Stimulated activated CD4-positive, alpha-beta T cell treated with anti-CD3 and anti-CD28 coated beads, Interleukin-15, amount 100 ng/mL, for 1 hour (primary cell): ENCODE measurements at places on chromosomes 2 and 18.

GRCh38 chr18:28005164-28005563 lies 171.8 kb downstream of the CDH2 start:
- no peak for DNase-seq

- no peak for DNase-seq
These were observed 37.4 kb downstream of the LYPD6B start for GRCh38 chr2:149075853-149076252.

- no peak for DNase-seq
These were observed 44.0 kb downstream of the HK2 start for GRCh38 chr2:74877781-74878433.

- DNase-seq, result peak; percentile 13
These were observed 1.7 kb upstream of the ZNF532 start for GRCh38 chr18:58862851-58863538.

- no peak for DNase-seq
These were observed 45.0 kb downstream of the PMS1 start for GRCh38 chr2:189829102-189829833.

- DNase-seq, result no peak
These were observed 593.2 kb downstream of the ZEB2 start for GRCh38 chr2:143926736-143927135.

- DNase-seq, result no peak
These were observed 53.9 kb upstream of the CD302 start for GRCh38 chr2:159851941-159852340.

GRCh38 chr18:54684784-54685183 lies 93.7 kb downstream of the DYNAP start:
- DNase-seq, result no peak

GRCh38 chr2:32264422-32265105 lies at the start of gene NLRC4:
NLRC4 (minus strand) TSS chr2:32264886; CDS start chr2:32256775, 8,111 bp downstream.
- DNase-seq, result no peak

DNA sequence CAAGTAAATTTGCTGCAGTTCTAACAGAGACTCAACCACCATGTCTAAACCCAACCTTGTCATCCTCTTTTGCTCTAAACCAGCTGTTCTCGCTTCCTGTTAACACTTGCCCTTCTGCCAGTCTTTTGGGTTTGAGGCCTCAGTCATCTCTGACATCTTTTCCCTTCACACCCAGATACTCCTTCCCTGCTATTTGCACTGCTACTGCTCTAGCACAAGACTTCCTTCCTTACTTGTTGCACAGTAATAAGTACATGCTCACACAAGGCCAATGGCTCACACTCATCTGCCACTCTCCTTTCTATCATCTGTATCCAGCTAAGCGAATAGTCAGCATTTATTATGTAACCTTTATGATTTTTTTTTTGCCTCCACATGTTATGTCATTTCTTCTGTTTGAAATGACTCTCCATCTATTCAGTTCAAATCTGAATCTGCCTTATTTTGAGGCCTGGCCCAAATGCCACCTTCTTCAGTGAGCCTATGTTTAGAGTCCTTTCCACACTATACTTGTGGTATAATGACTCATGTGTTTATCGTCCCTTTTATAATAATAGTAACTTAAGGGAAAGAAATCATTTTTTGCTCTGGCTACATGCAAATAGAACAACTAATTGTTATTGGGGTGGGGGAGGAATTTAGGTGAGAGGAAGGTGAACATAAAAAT lies 22.5 kb upstream of the CDKL4 start:
- no peak for DNase-seq

DNA sequence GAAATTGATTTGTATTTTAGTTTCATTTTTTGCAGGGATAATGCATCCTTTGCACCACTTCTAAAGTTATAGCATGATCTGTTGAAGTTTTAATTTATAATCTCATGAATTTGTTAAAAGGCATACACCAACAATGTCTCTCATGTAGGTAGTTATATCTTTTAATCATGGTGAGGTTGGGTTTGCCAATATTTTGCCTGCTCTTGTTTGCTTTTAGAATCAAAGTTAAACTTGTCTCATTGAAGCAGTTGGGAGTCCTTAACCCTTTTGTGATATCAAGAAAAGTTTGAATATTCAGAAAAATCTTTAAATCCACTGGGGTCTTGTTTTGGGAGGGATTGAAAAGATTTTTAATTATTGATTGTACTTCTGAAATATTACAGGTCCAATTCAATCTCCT lies 31.7 kb downstream of the APLF start:
- no peak for DNase-seq

DNA sequence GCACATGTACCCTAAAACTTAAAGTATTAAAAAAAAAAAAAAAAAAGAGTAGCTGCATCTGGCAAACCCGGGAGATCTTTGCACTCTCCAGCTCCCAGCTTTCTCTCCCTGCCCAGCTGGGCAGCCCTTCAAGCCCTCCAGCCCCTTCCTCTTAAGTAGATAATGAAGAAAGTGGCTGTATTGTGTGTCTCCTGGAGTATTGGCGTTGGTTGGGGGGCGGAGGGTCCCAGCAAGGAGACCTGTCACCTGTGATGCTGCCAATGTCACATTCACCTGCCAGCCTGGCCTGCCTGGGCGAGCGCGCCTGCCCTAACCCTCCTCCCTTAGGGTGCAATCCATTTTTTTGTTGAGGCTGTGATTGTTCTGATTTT lies 2.0 kb downstream of the C2orf72 start:
- no peak for DNase-seq

DNA sequence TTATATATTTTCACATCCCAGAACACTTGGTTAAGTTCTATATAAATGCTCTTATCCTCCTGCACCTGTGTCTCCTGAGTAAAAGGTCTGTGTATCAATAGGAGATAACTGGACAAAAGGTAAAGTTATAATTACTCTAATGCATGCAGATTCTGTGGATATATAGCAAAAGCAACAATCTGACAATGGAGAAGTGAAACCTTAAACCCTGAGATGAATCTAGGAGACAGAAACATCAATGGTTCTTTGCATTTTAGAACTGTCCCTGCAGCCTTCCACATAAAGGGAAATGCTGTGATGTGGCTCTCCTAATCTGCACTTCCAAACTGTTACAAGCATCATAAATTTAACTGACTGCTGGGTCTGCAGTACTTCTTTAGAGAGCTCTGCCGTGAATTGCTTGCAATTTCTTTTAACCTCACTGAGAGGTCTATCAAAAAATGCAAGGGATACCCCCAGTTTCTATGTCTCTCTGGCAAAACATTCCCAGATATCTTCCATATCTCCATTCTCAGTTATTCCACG lies 42.8 kb upstream of the FSIP2 start:
- DNase-seq, result no peak

DNA sequence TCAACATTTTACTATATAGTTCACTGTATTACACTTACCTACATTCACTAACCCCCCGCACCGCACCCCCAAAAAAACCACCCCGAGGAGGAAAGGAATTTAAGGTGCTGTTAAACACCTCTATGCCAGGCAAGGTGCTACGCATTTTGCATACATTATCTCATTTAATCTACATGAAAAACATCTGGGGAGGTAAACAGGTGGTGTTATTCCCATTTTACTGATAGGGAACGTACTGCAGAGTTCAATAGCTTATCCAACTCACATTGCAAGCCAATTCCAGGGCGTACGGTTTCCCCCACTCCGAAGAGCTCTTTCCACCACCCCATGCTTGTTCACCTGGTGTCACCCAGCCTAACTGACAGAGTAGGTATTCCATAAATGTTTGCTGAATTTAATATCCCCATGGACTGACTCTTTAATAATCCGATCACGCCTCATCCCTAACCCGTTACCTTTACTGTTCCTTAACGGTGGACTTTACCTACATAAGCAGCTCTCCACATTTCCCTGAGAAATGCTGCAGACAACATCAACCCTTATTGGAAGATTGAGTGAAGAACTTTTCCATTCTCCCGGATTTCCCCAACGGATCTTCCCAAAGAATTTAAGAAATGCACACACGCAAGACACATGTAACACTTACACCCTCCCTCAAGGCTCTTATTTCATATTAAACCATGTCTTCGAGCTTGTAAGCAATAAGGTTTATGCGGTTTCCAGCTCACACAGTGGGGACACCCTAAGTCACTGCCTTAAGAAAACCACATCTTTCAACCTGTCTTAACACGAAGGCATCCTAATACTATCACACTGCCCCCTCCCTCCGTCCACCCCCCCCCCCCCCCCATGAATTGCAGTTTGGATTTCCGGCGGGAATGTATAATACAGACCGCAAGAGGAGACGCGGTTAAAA lies 1.2 kb downstream of the RAPH1 start:
- DNase-seq, result no peak

- no peak for DNase-seq
These were observed 188.5 kb downstream of the TPGS2 start for GRCh38 chr18:36640021-36640952.

GRCh38 chr2:157842106-157842879 lies 33.8 kb downstream of the ACVR1 start:
- DNase-seq, result no peak

DNA sequence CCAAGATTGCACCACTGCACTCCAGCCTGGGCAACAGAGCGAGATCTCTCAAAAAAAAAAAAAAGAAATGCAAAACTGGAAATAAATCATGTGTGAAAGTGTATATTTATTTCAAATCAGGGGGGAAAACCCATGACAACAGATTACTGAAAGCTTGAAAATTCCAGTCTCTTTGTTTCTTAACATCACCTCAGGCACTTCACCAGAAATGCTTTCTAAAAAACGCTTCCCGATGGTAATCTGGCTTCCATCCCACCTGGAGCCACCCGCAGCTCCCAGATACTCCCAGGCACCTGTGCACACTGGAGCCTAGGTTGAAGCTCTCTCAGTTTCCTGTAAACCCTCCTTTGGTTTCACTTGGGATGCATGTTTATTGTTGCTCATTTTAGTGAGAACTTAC lies 7.2 kb upstream of the ITGB6 start:
- DNase-seq, result no peak

GRCh38 chr18:4720518-4720917 lies 265.4 kb upstream of the DLGAP1 start:
- no peak for DNase-seq

GRCh38 chr2:26639685-26640243 lies 1.4 kb downstream of the CIB4 start:
- no peak for DNase-seq

GRCh38 chr18:45133276-45133675 lies 452.6 kb downstream of the SETBP1 start:
- DNase-seq, result no peak

DNA sequence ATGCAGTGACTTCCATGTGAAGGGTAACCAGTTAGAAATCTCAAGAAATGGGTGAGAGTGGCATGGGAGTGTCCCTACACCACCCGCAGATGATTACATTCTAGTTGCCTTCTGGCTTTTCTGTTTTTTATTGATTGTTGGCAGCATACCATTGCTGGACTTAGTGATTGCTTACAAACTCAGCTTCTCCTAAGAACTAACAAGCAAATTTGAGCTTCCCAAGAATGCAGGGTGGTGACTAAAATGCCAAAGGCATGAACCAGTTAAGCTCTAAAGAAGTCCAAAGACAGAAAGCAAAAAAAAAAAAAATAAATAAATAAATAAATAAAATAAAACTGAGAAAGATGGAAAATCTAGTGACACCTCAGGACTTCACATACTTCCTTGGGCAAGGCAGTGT lies 245.5 kb upstream of the PARD3B start:
- DNase-seq, result no peak

DNA sequence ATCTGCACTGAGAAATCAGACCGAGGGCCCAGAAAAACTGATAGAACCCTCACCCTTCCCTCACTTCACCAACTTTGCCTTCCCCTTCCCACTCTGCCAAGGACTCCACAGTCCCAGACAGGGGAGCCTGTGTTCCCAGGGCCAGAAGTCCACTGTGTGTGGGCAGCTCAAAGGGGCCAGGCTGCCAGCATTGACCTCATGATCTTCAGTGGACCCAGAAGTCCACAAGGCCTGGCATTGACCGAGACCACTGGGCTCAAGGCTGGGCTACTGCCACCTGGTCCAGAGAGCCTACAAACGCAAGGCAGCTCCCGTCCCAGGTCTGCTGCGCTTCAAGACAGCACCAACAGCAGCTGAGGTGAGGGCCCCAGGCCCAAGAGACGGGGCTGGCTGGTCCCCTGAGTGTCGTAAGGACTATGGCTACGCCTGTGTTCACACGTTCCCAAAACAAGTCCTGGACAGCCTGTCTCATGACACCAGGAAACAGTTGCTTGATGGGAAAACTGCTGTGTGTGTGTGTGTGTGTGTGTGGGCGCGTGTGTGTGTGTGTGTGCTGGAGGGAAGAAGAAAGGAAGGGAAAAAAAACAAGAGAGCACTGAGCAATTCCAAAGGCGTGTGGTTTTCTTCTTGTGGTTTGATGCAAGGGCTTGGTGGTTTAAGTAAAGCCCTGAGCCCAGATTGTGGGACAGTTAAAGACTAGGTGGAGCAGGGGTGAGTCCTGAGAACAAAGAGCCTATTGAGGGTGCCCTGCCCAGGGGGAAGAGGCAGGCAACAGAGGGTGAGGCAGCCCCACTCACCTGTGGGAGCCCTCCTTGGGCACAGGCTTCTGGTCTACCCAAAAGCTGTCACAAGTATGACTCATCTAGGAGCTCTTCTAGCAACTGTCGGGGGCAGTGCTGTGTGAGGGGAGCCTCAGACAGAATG lies 46.6 kb upstream of the ZBTB7C start:
- no peak for DNase-seq

DNA sequence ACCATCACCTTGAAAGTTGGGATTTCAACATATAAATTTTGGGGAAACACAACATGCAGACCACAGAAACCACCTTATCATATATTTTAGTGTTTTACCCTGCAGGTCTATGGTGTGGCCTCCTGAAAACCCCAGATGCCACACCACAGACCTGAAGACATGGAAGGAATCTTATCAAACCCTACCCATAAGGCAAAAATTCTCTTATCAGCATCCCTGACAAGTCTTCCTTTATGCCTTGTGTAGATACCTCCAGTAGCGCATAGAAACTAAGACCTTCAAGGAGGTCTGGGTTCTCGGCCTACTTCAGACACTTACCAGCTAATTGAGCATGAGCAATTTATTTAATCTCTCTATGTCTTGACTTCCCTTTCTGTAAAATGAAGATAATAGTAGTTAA lies 59.1 kb upstream of the SLC14A2 start:
- no peak for DNase-seq

DNA sequence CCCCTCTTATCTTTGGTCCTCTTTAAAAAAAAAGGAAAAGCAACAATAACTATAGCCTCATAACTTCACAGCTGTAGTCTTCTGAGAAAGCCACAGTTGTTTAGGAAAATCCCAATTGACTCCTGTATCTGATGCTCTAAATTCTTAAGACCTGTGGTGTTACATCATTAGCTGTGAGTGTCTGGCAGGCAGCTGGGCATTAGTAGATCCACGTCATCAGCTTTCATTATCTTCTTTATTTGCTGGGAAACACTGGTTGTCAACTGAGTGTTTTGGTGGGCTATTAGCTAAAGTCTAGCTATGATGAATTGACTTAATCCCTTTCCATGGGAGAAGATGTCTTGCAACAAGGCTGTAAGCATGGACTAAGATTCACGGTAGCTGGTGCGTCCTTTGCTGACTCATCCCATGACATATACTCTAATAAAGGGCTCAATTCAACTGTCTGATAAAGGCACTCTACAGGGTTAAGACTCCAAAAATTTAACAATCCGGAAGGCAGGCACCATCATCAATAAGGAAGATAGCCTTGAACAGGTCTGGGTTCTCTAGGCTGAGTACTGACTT lies 517.2 kb downstream of the PLCL1 start:
- no peak for DNase-seq
